GM19239 (cell line): ENCODE measurements at places on chromosomes 12 and 14.

- no peak for DNase-seq
Observed at GRCh38 chr12:56129942-56130495, 2.0 kb downstream of the ESYT1 start.

DNA sequence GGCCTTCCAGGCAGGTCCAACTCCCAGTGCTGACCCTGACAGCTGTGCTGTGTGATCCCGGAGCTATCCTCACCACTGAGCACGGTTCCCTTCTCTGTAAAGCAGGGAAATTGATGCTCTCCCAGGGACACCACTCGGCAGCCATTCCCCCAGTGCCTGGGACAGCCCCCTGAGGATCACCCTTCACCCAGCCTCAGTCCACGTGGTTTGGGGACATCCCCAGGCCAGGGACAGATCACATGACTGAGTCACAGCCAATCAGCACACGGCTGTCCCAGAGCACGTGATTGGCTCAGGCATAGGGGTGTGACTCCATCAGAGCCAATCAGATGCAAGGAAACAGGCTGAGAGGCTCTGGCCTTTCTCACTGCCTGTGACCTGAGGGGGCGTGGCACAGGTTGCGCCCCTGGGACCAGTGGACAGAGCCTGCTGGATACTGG is 68.8 kb upstream of the SFSWAP start:
- no peak for DNase-seq

DNA sequence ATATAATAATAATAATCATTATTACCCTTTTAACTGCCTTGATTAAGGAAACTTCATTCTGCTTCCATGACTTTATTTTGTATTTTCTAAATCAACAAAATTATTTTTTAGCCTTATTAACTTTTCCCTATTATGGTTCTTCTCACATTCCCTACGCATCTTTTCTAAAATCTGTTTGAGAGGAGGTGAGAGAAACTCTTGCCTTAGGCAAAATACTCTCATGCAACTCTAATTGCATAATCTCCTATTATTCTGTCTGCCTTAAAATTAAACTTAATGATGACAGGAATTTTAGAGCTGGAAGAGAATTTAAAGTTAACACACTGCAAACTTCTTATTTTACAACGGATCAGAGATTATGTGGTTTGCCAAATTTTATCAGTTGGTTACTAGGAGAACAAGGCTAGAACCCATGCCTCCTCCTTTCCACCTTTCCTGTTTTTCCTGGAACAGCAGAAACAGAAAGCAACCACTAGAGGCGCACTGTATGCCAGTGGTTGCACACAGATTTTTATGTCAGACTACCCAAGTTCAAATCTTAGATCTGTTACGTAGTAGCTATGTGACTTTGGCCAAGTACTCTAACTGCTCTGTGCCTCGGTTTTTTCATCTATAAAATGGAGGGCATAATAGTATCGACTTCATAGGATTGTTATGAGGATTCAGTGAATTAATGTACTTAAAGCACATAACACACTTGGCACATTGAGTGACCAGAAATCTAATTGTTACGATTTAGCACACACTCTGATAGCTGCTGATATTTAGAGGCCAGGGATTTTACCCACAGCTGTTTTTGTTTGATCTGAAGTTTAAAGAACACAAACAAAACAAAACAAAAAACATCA is 4.3 kb upstream of the BRMS1L start:
- no peak for DNase-seq

GRCh38 chr14:28542040-28542439 is 224.5 kb upstream of the FOXG1 start:
- no peak for DNase-seq

GRCh38 chr14:103273745-103274615 is 60.1 kb upstream of the EIF5 start:
- no peak for DNase-seq

- no peak for DNase-seq
Observed at GRCh38 chr12:80406253-80406652, 37.8 kb upstream of the PTPRQ start.

GRCh38 chr12:6211421-6211869 is 11.2 kb downstream of the CD9 start:
- no peak for DNase-seq

DNA sequence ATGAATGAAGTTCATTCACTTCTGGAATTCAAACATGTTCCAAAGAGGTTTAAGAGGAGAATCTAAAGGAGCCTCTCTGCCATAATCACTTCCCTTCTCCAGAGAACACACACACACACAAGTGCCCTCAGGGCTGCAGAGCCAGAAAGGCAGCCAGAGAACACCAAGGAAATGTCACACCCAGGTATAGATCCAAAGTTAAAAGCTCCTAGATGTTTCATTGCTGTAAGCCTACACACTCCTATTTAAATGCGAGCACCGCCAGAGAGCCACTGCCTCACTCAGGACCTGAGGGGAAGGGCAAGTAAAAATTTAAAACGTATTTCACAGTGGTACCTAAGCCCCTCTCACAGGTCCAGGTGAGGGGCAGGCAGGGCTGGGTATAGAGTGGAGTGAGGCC is 82.4 kb downstream of the TTC9 start:
- no peak for DNase-seq

GRCh38 chr14:102316743-102317563 is 2.6 kb upstream of the ZNF839 start:
- peak; percentile 75 for DNase-seq

- DNase-seq: no peak
Observed at GRCh38 chr12:66189486-66189843, 451 bp downstream of the IRAK3 start.

- no peak for DNase-seq
Observed at GRCh38 chr14:33777681-33778080, 173.2 kb downstream of the EGLN3 start.

- DNase-seq: no peak
Observed at GRCh38 chr12:41943671-41944070, 201.0 kb downstream of the GXYLT1 start.
